ENCODE measurements at places on chromosomes 12 and 14. TPM values are rescaled to one million over a fixed set of nuclear protein-coding genes. Genes with fewer than 3 reads are reported as not detected.

DNA sequence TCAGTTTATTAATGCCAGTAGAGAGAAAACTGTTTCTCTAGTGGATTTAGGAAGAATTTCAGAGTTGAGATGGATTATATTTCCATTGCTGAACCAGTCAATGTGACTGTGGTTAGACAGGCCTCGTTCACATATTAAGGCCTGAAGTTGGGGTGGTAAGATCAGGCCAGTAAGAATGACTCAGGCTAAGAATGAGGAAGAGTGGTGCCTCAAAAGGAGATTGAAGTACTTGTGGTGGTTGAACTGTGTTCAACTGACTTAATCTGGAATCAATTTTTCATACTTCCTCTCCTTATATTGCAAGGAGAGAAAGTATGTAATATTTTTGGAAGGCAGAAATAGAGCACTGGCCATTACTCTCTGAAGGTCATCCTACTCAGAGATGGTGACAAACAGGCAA lies 37.8 kb upstream of the ATF7IP start:
- DNase-seq: no peak

DNA sequence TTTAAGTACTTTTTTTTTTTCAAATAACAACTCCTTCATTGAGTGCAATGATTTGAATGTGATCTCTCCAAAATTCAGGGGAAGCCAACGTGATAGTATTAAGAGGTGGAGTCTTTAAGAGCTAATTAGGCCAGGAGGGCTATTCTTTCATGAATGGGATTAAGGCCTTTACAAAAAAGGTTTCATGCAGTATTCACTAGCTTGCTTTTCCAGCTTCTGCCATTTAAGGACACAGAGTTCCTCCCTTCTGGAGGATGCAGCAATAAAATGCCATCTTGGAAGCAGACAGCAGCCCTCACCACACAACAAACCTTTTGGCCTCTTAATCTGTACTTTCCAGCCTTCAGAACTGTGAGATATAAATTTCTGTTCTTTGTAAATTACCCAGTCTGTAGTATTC lies 586.8 kb upstream of the LMO3 start:
- DNase-seq: no peak

The IFI27 gene
- total RNA-seq: 1.5 TPM

DNA sequence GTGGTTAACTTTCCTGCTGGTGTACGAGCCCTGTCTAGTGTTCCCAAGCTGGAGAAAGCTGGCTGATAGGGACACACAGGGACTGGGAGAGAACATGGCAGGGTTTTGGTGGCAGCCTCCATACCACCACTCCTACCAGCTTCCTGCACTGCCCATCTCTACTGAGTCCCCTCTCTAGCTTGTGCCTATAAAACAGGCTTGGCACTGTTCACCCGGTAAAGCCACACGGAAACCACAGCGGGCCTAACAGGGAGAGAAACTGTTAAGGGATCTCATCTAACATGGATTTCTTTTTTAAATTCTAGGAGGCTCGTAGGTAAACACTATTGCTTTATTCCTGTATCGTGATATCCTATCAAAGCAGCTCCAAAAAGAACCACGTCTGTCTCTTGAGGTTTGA lies 204.7 kb downstream of the TTC7B start:
- no peak for DNase-seq

DNA sequence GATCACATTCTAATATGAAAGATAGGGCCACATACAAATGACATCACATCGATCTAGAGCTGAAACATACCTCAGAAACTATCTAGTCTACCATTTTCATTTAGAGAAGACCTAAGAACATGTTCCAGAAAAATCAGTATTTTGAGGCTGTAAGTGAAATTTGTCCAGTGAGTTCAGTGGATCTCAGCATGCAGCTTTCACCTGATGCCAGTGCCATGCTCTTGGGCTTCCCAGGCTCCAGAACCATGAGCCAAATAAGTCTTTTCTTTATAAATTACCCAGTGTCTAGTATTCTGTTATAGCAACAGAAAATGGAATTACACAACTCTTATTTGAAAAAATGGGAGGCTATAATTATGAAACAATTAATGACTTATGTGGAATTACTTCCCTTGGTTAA lies 9.0 kb downstream of the CHPT1 start:
- no peak for DNase-seq

The ITGB7 gene
- total RNA-seq: 207 TPM

GRCh38 chr12:25005376-25005775 lies 56.5 kb upstream of the BCAT1 start:
- DNase-seq: peak; percentile 76

The PTPRB gene
- total RNA-seq: not detected

DNA sequence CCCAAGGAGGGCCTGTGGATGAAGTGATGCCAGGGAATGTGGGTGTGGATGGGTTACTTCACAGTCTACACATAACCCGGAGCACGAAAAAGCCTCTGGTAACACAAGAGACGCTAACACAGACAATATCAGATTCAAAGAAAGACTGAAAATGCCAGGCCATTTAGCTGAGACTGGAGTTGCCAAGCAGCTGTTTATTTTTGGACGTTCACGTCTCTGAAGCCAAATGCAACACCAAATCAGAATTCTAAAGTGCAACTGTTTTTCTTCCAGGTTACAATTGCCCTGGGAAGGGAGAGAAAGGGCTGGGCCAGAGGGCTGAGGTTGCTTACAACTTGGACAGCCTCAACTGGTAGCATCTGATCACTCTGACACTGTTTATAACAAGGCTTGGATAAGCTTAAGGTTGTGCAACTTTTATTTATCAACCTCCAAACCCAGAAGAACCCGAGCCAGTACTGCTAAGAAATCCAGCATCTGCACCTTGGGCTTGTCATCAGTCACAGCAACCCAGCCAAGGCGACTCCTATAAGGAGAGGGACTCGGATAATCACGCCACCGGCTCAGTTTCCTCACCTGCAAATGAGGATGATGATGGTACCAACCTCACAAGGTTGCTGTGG lies 24.8 kb downstream of the NUAK1 start:
- no peak for DNase-seq

GRCh38 chr12:132397152-132397933 lies 68.0 kb upstream of the GALNT9 start:
- no peak for DNase-seq

DNA sequence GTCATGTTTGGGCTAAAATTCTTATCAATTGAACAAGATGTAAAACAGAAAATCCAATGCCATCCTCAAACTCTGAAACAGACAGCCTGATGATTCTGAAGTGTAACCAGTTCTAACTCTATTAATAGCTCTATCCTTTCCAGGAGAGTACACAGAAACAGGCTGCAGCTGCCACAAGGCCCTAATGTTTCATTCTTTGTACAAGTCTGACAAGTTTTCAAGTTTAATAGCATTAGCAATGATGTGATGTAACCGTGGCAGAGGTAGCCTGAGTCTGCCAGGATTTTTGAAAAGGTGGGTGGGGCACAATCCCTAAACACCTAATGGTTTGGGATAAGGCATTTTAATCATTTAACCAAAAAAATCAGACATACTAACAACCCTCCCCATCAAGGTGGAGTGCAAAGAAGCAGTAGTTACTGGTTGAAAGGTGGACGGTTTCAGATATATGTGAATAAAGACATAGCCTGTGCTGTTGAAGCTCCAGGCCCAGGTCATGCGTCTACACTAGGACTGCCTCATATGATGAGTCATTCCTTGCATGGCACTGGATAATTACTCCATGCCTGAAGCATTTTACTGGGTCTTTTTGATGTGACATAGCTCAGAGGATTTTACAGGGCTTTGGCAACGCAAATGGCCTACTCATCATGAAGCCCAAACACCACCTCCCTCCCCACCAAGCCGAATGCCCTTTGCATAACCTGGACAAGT lies 145.1 kb upstream of the GRIP1 start:
- DNase-seq: no peak

DNA sequence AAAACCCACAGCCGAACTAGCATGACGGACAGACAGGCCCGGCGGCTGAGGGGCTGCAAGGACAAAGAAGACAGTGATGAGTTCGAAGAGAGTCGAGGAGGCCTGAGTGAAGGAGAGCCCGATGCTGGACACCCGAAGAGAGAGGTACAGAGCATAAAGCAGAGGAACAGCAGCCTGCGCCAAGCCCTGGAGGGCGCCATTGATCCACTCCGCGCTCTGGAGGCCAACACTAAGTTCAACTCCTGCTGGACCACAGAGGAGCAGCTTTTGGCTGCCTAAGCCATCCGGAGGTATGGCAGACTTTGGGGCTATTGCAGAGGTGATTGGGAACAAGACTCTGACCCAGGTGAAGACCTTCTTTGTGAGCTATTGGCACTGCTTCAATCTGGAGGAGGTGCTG lies 7.8 kb upstream of the PLXNC1 start:
- peak; percentile 59 for DNase-seq

DNA sequence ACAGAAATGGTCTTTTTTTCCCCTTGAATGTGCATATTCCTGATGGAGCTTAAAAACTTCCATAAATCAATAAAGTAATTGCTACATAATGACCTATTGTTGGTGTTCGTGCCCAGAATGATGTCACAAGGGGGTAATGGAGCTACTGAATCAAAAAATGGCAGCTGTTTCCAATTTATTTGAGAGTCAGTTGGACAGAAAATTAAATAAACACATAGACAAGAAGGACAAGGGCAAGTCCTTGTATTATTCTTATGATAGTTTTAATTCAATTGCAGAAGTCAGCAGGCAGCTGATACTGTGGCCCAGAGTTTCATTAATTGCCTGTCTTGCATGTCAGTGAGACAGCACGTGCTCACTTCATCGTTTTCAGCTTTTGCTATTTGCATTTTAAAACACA lies 473.5 kb downstream of the ETNK1 start:
- no peak for DNase-seq

The CHGA gene
- 0.57 TPM for total RNA-seq

The KSR2 gene
- total RNA-seq: 0.09 TPM

DNA sequence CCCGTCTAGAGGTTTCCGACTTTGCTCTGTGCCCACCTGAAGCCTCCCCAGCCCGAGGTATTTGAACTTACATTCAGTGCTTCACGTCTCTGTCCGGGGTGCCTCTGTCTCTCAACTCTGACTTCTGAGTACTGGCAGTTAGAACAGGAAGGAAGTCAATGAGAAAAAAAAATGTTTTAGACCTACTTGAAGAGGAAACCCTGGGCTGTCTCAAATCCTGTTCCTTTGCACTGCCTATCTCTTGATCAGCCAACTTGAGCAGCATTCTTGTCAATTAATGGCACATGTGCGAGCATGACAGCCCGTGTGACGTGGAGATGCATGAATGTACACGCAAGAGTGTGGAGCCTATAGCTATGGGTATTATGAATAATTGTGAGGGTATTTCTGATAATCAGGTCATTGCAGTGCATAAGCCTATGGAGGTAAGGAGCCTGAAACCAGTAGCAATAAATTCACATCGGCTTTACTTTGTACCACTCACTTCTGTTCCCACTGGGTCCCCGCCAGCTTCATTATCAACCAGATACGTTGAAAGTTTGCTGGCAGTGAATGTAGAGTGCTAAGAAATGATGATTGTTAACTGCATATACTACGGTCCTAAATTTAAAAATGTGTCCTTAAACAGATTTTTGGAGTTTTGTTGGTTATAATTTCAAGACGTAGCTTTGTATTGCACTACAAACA lies at the start of gene ARHGDIB:
ARHGDIB (minus strand) TSS at position 136 of the 687 bp plus-strand sequence. CDS start 10,889 bp downstream, outside the sequence.
- peak; percentile 94 for DNase-seq

- peak; percentile 87 for DNase-seq
These were observed at the start of the genes ALKBH1 and SLIRP for GRCh38 chr14:77707724-77708408. ALKBH1 (minus strand) TSS chr14:77708023; CDS start chr14:77708004, 19 bp downstream. SLIRP (plus strand) TSS chr14:77708103; CDS start chr14:77708112, 9 bp downstream.

DNA sequence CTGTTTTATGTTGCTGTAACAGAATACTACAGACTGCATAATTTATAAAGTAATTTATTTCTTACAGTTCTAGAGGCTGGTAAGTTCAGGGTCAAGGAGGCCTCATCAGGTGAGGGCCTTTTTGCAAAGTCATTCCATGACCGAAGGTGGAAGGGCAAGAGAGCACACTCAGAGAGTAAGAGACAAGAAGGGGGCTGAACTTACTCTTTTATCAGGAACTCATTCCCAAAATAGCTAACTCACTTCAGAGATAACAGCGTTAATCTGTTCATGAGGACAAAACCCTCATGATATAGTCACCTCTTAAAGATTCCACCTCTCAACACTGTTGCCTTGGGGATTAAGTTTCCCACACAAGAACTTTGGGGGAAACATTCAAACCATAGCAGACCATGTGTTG lies 51.5 kb upstream of the RNU6-7 start:
- DNase-seq: no peak

GRCh38 chr14:61258985-61259384 lies 22.2 kb downstream of the TMEM30B start:
- no peak for DNase-seq

The GNB3 gene
- 20.4 TPM for total RNA-seq

The KRT73 gene
- not detected for total RNA-seq

DNA sequence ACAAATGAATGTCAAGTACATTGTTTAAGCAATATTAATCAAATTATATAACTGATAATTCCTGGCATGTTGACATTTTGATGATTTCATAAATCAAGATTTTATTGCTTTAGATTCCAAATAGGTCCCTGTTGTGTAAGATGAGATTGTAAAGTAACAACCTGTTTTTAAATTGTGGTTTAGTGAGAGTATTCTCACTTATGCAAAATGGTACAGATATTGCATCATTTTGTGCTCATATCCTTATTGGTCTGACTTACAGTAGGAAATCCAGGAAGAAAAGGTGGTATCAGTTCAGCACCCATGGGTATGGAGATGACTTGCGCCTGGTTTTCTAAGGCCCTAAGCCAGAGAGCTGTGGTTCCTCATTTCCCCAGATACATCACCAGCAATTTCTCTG lies 165.5 kb downstream of the KIF21A start:
- DNase-seq: no peak

DNA sequence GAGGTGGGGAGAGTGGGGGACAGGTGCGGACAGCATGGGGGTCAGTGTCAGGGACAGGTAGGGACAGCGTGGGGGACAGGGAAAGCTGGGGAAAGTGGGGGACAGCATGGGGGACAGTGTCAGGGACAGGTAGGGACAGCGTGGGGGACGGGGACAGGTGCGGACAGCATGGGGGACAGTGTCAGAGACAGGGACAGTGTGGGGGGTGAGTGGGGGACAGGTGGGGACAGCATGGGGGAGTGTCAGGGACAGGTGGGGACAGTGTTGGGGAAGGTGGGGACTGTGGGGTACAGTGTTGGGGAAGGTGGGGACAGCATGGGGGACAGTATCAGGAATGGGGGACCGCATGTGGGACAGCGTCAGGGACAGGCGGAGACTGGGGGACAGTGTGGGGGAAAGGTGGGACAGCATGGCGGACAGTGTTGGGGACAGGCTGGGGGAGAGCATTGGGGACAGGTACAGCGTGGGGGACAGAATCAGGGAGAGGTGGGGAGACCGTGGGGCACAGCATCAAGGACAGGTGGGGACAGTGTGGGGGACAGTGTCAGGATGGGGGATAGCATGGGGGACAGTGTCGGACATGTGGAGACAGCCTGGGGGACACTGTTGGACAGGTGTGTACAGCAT lies 96.1 kb downstream of the TMEM121 start:
- DNase-seq: no peak

The RHOJ gene
- total RNA-seq: not detected

The PAPLN gene
- 9.0 TPM for total RNA-seq

- no peak for DNase-seq
These were observed 7.1 kb upstream of the TMEM30B start for GRCh38 chr14:61288228-61288627.

GRCh38 chr12:666066-666465 lies 2.8 kb upstream of the NINJ2 start:
- no peak for DNase-seq

- DNase-seq: no peak
These were observed 62.0 kb downstream of the DYRK2 start for GRCh38 chr12:67710582-67710981.

GRCh38 chr12:91250273-91250665 lies 67.7 kb upstream of the DCN start:
- DNase-seq: no peak

- peak; percentile 72 for DNase-seq
These were observed 185.7 kb upstream of the GRIN2B start for GRCh38 chr12:14167005-14167628.

Data from OCI-LY7 (cell line).